ENCODE measurements at places on chromosomes 4 and X.

GRCh38 chr4:158854236-158854635, 85.4 kb downstream of the FNIP2 start:
- H3K36me3 ChIP-seq: no peaks in the 10 kb centered on the region
- no peak for DNase-seq
- H3K4me3 ChIP-seq: no peak overlapping the region
- no peaks in the 10 kb centered on the region for H3K27me3 ChIP-seq

- H3K36me3 ChIP-seq: no peaks in the 10 kb centered on the region
- H3K4me3 ChIP-seq: peak overlapping the region; percentile 57
- peaks cover 7% of the 10 kb centered on the region for H3K4me1 ChIP-seq
- H3K27me3 ChIP-seq: no peaks in the 10 kb centered on the region
- peak; percentile 38 for DNase-seq
Observed at GRCh38 chrX:67545036-67545821, 1.4 kb downstream of the AR start.

- no peaks in the 10 kb centered on the region for H3K27me3 ChIP-seq
- H3K4me3 ChIP-seq: no peak overlapping the region
- no peaks in the 10 kb centered on the region for H3K4me1 ChIP-seq
- DNase-seq: no peak
Observed at GRCh38 chr4:72377491-72378194, 191.4 kb downstream of the ADAMTS3 start.

DNA sequence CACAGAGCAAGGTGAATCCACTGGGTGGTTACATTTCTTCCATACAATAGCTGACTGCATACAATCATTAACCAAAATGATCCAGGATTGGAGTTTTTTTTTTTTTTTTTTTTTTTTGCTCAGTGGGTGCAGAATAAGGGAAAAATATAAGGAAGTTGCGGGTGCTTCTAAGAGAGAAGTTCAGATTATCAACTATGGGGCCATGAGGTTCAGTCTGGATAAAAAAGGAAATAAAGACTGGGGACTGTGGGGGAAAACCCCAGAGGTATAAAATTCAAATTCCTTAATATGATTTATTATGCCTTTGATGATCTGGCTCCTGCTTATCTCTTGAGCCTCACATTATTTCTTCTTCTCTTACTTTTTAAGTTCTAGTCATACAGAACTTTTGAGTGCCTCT, 5.9 kb upstream of the EIF1AX start:
- no peaks in the 10 kb centered on the region for H3K27me3 ChIP-seq
- no peak for DNase-seq
- H3K4me3 ChIP-seq: no peak overlapping the region
- peaks cover 10% of the 10 kb centered on the region for H3K36me3 ChIP-seq
- H3K4me1 ChIP-seq: no peaks in the 10 kb centered on the region

GRCh38 chrX:40449956-40450706, 130.6 kb upstream of the ATP6AP2 start:
- DNase-seq: no peak
- H3K27me3 ChIP-seq: no peaks in the 10 kb centered on the region
- no peak overlapping the region for H3K27ac ChIP-seq
- no peaks in the 10 kb centered on the region for H3K4me1 ChIP-seq
- no peak overlapping the region for H3K4me3 ChIP-seq
- no peaks in the 10 kb centered on the region for H3K36me3 ChIP-seq

DNA sequence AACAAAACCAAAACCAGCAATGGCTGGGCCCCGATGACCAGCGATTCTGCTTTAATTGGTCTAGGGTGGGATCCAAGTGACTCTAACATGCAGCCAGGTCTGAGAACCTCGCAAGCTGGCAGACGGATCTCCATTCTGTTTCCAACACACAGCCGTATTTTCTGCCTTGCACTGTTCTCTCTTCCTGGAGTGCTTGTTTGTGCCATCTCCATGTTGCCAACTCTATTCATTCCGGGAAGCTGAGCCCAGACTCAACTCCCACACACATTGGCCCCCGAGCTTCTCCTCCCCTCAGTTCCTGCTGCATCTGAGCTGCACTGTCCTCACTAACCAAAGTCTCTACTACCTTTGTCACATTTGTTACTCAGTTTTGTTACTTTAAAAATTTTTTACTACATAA, 35.6 kb downstream of the GEMIN8 start:
- H3K4me1 ChIP-seq: no peaks in the 10 kb centered on the region
- H3K36me3 ChIP-seq: no peaks in the 10 kb centered on the region
- no peaks in the 10 kb centered on the region for H3K27me3 ChIP-seq
- H3K27ac ChIP-seq: no peak overlapping the region
- no peak overlapping the region for H3K4me3 ChIP-seq

- no peak overlapping the region for H3K27ac ChIP-seq
- H3K36me3 ChIP-seq: peaks cover 9% of the 10 kb centered on the region
- no peaks in the 10 kb centered on the region for H3K4me1 ChIP-seq
Observed at GRCh38 chr4:2510351-2511259, 25.8 kb upstream of the FAM193A start.

All from right lobe of liver (tissue), 6 donors.